Brain pericyte (primary cell): ENCODE measurements at places on chromosomes 16 and 17.

GRCh38 chr17:33015716-33016346 is 24.2 kb downstream of the SPACA3 start:
- DNase-seq: no peak

DNA sequence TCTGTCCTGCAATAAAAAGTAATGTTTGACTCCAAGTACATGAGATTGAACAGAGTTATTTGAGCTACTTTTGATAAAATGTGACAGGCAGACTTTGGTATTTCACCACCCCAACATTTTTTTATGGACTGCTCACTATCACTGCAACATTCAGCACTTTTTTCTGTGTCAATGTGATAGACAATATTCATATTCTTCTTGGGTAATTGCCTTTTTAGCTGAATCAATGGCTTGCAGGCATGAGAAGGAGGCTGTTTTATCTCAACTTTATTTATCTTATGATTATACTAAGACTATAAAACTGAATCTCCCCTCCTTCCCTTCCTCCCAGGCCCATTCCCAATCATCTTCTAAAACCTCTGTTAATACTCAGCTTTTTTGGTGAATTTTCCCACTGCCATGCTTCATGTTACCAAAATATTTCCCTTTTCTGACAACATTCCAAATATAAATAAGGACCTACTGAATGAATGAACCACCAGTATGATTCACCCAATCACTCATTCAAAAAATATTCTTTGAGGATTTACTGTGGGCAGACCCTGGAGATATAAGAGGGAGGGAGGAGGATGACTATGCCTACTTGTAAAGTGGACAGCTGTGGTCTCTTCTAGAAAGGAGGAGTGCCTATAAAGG is 67.6 kb downstream of the CDH13 start:
- no peak for DNase-seq

DNA sequence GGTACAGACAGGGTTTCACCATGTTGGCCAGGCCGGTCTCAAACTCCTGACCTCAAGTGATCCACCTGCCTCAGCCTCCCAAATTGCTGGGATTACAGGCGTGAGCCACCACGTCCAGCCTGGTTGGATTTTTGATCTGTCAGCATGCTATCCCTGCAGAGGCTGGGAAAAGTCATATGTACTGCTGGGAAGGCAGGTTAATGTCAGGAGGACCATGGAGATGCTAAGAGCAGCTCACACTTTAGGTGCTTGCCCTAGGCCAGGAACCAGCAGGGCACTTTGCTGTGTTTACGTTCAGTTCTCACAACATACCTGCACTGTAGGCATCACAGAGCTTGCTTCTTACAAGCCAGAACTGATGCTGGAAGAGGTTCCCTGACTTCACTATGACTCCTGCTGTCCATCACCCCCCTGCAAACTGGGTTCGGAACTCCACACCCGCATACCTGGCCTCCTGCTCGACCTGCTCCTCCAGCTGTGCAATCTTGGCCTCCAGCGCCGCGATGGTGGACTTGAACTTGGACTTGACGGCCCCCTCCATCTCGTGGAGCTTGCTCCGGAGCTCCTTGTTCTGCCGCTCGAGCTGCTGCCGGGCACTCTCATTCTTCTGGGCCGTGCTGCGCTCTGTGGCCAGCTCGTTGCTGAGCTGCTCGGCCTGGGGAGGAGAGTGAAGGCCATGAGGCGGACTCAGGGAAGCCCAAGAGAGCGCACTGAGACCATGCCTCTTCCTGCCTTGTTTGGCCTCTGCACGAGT is 66.8 kb downstream of the NDE1 start:
- DNase-seq: no peak

DNA sequence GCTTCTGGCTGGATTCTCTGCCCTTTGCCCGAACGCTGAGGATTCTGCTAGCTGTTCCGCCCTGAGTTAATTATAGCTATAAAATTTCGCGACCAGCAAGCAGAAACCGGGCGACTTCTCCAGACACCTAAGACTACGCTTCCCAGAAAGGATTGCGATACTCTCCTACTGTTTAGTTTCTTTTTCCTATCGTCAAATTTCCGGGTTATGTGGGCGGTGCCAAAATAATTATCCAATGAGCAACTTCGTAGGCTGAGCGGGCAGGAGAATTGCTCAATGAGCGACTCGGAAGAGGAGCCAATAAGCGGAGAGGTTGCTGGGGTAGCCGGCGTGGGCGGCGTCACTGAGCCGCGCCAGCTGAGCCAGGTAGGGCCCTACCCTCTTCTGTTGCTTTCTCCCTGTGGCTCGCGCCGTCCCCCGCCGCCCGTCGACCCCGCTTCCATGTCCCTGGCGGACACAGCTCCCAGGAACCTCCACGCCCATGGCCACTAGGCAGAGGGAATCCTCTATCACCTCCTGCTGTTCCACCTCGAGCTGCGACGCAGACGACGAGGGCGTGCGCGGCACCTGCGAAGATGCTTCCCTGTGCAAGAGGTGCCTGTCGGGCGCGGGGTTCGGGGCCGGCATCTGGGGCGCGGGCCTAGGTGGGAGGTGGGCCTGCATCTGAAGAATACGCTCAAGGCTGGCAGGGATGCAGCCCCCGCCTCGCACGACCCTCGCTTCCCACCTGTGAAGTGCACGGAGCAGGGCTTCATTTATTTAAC is at the start of gene LCMT1:
Gene LCMT1, plus strand, starts transcription at position 340 of the 764 bp plus-strand sequence. Its CDS starts 142 bp downstream, at position 482.
- peak; percentile 91 for DNase-seq

- DNase-seq: no peak
These were observed 97.7 kb downstream of the CBLN1 start for GRCh38 chr16:49183911-49184310.

DNA sequence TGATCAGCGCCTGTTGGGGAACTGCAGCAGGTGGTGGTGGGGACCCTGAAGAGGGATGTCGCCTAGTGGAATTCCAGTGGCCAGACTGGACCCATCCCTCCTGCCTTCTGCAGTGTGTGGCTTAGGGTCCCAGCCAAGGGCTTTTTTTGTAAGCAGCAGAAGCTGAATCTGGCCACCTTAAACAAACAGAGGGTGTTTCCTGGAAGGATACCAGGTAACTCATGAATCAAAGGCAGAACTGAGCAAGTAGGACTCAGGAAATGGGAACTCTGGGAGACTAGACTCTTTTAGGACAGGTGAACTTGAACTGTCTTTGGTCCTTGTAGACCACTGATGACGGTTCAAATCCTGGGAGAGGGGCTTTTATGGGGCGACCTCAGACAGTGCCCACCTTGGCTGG is 124.0 kb downstream of the ABCC6 start:
- DNase-seq: no peak

GRCh38 chr17:83138820-83139219 is 59.4 kb downstream of the METRNL start:
- DNase-seq: no peak

GRCh38 chr16:89484041-89484501 is 6.3 kb downstream of the ANKRD11 start:
- no peak for DNase-seq
